AG09319 (cell line): ENCODE measurements at places on chromosomes 5 and 9.

DNA sequence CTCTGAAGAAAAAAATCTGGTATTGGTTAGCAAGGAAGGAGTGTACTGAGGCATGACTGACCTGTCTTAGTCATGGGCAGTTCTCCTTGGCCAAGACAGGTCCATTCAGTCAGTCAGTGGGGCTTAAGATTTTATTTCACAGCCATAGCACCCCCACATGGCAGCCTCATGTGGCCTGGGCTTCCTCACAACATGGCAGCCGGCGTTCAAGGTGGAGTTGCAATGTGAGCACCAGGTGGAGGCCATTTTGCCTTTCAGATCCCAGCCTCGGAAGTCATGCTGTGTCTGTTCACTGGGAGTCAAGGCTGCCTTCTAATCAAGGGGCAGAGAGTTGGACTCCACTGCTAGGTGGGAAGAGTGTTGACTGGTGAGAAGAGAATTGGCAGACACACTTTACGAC, 10.3 kb upstream of the CARD19 start:
- DNase-seq = no peak

- no peak for DNase-seq
Measured at GRCh38 chr5:40383749-40384651, 295.7 kb upstream of the PTGER4 start.

GRCh38 chr9:135976531-135976930, 15.4 kb upstream of the UBAC1 start:
- no peak for DNase-seq

- DNase-seq = no peak
Measured at GRCh38 chr9:98778711-98779530, 17.4 kb downstream of the ANKS6 start.

DNA sequence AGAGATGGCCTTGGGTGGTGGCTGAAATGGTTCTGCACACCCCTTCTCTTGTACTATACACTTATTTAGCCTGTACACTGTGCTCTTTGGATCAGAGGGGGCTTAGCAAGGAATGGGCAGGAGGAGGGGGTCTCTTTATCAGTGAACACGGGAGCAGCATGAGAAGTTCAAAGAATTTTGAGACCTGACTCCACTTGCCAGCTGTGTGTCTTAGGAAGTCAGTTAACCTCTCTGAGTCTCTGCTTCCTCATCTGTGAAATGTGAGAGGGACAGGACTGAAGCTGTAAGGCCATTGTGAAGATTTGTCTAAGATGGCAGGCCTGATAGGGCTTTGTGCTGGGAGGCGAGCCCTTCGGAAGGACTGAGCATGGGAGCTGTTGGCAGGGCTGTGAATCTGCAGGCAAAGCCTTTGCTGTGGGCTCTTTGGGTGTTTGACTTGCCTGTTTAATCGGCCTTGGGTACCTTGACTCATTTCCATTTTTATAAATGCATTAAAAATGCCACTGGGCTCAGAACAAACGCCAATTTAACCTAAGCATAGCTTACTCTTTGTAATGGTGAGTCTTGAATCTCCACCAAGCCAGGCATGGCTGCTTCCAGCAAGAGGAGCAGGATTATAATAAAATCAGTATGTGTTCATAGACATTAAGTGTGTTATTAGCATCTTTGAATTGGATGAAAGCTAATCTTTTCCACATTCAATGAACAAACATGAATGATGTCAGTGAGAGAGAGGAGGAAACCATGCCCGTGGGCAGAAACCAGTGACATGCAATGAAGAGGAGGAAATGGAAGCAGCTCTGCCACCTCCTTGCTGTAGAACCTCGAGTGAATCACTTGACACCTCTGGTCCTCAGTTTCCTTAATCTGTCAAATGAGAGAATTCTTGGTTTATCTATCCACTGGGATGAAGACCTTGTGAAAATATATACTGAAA, 89.4 kb downstream of the MACROH2A1 start:
- DNase-seq = no peak

- DNase-seq = no peak
Measured at GRCh38 chr9:114511978-114512874, 7.0 kb upstream of the WHRN start.

DNA sequence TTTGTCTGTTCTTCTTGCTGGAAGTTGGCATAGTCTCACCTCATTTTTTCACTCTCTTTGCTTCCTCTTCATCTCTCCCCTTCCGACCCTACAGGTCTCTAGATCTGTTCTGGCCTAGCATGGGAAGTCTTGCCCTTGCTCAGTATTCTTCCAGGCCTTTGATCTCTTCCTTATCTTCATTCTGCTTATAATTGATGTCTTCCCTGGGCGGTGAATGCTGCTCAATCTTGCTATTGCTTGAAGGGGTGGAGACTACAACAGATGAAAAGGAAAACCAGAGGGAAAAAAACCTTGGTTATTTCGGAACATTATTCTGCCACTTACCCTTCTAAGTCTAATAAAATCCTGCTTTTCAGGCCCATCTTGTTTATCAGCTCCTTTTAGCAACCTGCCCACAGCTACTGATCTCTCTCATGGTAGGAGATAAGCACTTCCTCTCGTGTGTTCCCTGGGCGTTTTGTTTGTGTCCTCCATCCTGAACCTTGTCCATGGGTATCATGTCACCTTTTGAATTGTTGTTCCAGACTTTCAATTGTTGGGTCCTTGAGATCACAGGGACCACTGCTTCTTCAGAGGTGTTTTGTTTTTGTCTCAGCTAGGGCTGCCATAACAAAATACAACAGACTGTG, 375.6 kb downstream of the ADGRV1 start:
- DNase-seq = no peak

DNA sequence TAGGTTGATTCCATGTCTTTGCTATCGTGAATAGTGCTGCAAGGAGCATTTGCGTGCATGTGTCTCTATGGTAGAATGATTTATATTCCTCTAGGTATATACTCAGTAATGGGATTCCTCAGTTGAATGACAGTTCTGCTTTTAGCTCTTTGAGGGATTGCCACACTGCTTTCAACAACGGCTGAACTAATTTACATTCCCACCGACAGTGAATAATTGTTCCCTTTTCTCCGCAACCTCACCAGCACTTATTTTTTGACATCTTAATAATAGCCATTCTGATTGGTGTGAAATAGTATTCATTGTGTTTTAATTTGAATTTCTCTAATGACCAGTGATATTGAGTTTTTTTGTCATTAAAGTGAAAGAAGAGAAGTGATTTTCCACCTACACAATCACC, 18.5 kb downstream of the IFNA5 start:
- DNase-seq = no peak

DNA sequence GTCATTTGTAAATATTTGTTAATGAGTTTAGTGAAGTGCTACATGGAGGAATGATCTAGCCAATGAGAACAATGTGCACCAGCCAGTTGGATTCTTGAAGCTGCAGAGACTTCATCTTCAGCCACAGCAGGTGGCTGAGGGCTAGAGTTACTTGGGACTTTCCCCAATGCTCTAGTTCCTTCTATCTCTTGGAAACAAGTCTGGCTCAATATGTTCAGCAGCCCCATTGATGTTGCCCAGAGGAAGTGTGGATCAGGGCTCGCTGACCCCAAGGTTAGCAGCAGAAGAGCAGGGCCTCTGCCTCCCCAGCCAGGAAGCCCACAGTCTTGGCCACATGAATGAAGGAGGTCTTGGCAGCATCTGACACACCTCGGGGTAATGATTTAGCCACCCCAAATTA, 117.5 kb downstream of the SLC1A3 start:
- DNase-seq = no peak

DNA sequence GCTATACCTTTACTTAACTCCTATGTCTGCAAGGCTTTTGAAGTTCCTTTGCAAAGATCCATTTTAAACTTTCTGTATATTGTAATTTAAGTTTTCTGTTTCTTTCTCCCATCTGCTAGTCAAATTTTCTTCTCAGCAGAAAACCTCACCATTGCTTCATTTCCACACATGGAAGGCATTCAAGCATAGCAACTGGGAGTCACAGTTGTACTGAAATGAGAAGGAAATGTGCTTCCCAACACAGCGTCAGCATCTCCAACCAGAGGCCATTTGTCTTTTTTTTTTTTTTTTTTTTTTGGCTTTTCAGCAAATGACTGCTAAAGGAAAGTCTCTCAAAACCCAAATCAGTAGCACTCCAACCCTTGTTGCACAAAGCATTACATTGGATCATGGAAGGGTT, 92.5 kb downstream of the RAB3C start:
- no peak for DNase-seq

DNA sequence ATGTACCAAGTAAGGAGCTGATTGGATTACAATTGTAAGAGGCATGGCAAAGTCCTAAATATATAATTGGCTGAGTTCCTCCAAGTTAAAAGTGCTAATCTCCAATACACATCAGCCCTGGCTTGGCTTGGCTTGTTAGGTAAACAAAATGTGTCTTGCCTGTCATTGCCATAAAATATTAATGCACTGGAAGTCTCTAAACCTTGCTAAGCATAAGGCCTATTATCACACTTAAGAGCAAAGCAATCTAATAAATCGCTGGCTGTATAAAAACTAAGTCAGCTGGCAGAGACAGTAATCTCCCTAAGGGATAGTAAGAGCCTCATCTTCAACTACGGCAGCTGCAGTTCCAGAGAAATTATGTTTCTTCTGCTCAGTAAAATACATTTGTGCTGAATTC, 418.6 kb upstream of the GRAMD2B start:
- no peak for DNase-seq
